ENCODE measurements at places on chromosomes 16 and 17.

- no peak for DNase-seq
These were observed 15.9 kb downstream of the B9D1 start for GRCh38 chr17:19346351-19347255.

DNA sequence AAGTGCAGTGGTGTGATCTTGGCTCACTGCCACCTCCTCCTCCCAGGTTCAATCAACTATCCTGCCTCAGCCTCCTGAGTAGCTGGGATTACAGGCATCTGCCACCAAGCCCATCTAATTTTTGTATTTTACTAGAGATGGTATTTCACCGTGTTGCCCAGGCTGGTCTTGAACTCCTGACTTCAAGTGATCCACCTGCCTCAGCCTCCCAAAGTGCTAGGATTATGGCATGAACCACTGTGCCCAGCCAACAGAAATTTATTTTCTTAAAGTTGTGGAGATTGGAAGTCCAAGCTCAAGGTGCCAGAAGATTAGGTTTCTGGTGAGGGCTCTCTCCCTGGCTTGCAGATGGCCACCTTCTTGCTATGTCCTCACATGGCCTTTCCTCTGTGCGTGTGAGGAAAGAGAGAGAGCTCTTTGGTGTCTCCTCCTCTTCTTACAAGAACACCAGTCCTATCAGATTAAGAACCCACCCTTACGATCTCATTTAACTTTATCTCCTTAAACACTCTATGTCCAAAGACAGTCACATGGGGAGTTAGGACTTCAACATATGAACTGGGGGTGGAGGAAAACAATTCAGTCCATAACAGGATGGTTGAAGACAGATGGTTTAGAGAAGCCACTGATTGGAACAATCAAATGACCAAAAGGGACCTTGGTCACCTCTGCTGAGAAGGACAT is 31.8 kb downstream of the C16orf82 start:
- no peak for DNase-seq

DNA sequence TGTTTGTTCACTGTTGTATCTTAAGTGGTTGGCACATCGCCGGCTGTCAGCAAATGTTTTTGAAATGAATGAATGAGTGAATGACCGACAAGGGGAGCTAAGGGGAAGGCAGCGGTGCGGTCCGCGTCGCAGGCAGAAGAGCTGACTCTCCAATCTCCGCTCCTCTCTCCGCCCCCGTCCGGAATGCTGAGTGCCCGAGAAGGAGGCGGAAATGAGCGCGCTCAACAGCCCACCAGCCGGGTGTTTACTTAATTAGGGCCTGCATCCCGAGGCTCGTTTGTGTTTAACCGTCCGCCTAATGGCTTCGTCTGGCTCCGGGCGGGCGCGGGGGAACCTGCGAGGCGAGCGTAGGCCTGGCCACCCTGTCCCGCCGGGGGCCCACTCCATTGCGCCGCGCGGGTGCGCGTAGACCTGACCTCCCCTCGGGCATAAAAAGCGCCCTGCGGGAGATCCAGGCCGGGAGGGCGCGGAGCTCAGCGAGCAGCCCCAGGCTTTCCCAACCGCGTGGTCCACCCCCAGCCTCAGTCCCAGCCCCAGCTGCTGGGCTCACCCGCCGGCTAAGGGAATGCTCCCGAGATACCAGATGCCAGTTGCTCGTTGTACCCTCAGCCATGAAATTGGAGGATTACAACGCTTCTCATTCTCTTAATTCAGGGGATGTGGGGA is 2.5 kb upstream of the CDH3 start:
- DNase-seq = no peak

DNA sequence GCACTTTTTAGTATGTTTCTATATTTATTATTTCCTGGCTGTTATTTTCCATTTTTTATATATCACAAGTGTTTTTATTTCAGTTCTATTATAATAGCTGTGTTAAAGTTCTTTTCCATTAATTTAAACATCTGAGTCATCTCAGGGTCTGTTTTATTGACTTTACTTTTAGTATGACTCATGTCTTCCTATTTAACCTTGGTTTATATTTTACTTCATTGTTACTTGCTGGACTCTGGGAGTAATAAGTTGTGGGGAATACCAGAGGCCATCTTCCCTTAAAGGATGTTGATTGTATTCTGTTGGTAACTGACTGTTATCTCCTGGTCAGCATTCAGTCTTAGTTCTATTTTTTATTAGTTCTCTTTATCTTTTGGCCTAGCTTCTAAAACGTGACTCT is 1508.2 kb downstream of the CDH11 start:
- no peak for DNase-seq

DNA sequence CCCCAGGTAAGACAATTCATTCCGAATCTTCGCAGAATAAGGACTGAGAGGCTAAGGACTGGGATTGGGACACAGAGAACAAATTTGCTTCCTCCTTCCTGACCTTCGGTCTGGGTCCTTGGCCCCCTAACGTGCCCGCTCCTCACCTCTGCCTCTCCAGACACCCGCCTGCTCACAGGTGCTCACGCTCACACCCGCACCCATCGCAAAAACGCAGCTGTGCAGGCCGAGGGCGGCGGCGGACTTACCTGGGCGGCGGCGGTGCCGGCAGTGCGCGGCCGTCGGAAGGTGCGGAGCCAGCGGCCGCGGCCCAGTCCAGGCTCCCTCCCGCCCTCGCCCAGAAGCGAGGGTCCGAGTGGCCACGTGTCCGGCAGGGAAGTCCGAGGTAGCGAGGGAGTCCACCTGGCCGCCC is 7.1 kb upstream of the HOXB9 start:
- no peak for DNase-seq

DNA sequence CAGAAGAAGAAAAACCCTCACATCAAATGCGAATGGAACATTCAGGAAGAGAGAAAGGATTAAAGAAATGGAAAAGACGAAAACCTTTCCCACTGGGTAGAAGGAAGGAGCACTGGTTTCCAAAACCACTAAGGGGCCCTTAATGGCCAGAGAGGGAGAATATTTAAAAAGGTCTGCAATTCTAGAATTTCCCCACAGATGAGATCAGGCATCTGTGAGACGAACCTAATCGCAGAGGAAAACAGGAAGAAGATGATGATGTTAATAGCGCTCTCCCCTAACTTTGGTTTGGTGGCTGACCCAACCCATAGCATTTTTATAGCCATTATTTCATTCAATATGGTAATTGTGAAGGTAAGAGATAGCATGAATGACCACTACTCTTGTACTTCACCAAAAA is 32.8 kb downstream of the XYLT1 start:
- DNase-seq = no peak

DNA sequence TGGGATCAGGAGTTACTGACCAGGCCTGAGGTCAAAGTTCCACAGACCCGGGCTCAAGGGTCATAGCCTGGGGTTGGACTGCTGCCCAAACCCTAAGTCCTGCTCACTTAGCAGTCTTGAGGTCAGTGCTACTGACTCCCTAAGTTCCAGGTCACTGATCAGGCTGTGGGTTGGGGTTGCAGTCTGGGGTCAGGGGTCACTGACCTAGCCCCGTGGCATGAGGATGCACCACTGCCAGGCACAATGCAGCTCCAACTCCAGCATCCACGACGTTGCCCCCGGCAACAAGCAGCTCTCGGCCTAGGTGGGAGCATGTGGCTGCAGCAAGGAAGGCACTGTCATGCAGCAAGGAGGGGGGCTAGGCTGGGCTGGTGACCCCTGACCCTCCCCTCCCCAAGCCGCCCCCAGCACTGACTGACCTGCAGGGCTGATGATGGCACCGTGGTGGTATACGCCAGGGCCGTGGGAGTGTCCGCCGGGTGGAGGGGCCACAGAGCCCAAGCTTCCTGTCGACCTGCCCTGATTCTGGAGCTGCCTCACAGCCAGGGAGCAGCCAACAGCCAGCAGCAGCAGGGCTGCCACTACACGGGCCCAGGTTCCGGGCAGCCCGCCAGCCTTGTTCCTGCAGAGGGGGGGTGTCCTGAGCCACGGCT is 1.1 kb downstream of the GGT6 start:
- DNase-seq = no peak

GRCh38 chr17:46009681-46010596 is 10.9 kb downstream of the STH start:
- no peak for DNase-seq

GRCh38 chr16:89096768-89097391 is 3.2 kb downstream of the ACSF3 start:
- peak; percentile 42 for DNase-seq
